ENCODE measurements at places on chromosomes 3 and 15.
A peak's percentile ranks its signal among the peaks of the same experiment; 100 is the strongest.

GRCh38 chr15:40471808-40472150, 995 bp downstream of the CHST14 start:
- DNase-seq = no peak

DNA sequence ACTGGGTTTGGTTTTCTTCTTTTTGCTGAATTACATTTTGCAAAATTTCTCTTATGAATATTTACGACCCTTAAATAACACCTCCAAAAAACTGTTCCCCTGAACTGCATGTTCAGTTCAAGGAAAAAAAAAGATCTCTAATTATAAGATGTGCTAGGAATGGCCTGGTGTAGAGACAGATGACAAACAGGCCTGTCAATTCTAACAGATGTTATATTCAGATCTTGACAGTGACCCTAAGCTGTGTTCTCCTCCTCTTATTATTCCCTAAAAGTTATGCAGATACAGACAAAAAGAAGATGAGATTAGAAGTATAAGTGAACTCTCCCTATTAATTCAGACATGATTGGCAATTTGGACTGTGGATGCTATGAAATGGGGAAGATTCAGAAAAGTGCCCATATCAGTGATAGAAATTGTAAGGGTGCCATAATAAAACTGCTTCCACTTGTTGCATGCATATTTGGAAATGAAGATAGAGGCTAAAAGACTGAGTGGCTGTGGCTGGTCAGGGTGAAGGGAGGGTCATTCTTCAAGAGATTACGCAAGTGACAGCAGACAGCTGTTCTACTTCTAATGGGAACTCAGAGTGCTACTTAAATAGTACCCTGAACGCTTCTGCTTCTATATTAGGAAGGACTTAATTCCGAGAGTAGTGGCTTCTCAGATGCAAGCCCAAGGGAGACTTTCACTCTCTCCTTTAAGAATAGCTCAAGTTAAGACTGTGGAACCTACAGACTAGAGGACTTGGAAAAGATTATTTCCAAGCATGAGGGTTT, 75.5 kb downstream of the ADAMTS9 start:
- no peak for DNase-seq

DNA sequence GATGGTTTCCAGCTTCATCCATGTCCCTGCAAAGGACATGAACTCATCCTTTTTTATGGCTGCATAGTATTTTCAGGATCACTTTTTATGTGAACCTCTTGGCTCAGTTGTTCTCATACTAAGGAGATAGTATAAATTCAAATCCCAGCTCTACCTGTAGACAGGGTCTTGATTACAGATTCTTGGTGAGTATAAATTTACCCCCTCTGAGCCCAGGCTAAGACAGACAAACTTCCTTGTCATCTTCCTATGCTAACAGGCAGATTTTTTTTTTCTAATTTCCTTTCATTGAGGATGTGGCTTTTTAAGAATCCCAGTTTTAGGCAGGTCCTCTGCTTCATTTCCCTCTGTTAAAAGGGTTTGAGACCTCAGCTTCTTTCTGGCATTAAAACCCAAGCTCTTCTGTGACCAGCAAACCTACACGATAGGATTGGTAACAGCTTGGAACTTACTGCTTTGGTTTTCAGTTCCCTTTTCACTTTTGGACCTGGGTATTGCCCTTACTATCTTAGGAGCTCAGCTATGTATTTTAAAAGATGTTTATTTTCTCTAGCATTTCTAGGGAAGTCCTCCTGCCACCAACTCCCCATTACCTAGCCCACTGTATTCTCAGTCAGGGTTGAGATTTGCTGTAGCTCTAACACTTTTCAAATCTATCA, 72.5 kb downstream of the VPS8 start:
- no peak for DNase-seq

- DNase-seq = no peak
These were observed 3.3 kb upstream of the ISLR start for GRCh38 chr15:74170071-74170844.

DNA sequence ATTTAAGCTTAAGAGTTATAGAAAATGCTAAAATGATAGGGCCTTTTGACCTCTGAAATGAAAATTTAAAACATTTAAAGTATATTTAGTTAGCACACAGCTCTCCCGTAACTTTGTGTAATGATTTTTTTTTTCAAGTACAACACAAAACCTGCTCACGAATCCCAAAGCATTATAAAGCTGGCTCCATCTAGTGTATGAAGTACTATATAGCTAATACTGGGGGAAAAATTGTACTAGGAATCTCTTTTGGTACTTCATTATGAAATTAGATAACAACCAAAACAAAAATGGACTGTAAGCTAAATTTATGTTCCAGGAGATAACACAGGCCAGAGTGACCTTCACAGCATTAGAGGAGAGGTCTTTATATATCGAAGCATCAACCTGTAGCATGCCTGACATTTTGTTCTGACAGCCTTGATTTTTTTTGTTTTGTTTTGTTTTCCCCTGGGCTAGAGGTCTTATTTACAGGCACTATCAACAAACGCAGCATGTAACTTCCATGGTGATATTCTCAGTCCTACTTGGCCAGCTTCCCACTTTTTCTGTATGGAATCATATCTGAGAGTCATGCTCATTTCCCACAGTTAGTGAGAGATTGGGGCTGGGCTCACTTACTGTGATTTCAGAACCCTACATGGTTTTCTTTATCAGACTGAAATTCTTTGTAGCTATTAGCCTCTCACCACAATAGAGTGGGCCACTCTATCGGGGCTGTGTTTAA, 116.3 kb downstream of the MITF start:
- no peak for DNase-seq

- DNase-seq = no peak
These were observed 257.4 kb downstream of the CGGBP1 start for GRCh38 chr3:87801409-87801808.

- no peak for DNase-seq
These were observed 158.9 kb upstream of the CADPS start for GRCh38 chr3:63034101-63034500.

DNA sequence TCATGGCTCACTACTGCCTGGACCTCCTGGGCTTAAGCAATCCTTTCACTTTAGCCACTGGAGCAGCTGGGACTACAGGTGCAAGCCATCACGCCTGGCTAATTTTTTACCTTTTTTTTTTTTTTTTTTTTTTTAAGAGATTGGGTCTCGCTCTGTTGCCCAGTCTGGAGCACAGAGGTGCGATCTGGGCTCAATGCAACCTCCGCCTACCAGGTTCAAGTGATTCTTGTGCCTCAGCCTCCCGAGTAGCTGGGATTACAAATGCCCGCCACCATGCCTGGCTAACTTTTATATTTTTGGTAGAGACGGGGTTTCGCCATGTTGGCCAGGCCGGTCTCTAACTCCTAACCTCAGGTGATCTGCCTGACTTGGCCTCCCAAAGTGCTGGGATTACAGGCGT, 50.7 kb upstream of the MELTF start:
- no peak for DNase-seq

DNA sequence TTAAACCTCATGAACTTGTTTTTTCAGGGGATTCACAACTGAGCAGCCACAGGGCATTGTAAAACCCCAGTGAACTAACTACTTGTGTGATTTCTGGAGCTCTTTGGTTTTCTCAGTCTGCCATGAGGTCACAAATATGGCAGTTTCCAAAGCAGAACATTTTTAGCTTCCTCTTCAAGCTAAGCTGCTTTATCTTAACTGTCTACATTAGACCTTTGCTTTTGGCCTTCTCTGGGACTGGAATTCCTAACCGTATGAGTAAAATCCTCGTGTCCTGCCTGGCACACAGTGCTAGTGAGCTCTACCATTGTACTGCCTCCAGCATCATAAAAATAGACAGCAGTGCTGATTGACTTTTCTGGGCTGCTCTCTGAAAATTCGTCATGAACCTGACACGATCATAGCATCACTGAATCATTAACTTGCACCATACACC, 22.1 kb downstream of the CDIN1 start:
- DNase-seq = no peak

DNA sequence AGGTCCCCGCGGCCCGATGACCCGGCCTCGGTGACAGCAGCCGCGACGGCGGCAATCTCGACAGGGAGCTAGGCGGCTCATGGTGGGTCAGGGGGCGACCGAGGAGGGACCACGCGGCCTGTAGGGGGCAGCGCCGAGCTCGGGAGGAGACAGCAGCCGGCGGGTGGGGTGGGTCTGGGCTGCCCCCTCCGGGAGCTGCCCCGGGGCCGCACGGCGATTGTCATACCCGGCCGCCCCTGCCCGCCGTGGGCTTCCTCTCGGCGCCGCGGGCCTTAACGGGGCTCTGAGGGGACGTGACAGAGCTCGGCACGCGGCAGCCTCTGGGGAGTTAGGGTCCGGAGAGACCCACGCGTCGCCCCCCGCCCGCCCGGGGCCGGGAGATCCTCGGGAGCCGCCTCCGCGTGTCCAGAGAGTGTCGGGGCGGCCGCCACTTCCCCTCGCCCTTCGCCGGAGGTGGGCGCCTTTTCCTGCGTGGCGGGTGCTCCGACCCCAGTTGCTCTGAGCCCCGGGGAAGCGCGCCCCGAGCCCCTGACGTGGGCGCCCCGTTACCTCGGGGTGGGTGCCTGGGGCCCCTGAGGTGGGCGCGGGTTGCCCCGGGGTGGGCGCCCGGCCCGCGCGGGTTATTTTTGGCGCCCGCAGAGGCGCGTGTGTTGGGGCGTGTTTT, 539 bp upstream of the PLCL2 start:
- DNase-seq = peak; percentile 58

DNA sequence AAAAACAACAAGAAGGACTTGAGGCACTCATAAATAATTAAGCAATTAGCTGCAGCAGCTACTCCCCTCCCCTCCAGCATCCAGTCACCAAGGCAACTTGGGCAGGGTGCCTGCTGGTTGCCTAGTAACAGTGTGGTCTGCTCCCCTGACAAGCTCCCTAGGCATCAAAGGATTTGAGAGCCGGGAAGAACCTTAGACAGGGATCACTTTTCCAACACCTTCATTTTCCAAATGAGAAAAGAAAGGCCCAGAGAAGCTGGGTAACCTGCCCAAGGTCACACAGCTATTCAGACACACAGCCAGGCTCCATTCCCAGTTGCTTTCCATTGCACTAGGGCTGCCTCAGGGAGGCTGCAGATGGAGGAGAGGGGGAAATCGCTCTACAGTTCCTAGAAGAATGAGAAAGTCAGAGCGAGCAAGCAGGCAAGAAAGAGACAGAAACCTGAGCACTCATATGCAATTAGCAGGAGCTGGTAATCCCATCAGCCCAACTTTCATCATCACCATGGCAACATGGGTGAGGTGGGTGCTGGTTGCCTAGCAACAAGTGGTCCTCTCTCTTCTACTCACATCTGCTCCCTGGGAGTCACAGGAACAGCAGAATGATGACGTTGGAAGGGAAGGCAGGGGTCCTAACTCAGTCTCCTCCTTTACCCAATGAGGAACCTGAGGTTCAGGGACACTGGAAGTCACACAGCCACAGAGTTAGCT, 3.6 kb upstream of the EIF4E3 start:
- DNase-seq = no peak

DNA sequence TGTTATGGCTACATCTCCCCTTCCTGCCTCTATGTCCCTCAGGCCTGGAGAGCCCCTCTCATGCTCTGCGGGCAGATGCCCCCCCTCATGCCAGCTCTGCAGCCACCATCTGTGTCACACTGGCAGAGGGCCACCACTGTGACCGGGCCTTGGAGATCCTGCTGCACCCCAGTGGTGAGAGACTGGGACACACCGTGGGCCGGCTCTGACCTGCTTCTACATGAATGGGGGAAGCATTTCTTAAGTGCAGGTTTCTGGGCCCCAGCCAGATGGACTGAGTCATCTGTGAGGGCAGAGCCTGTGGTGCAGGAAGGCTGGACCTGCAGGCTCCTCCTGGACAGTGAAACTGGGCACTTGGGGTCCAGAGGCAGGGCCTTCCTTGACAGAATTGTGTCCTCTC, 4.8 kb downstream of the VWA5B2 start:
- no peak for DNase-seq

- no peak for DNase-seq
These were observed 65.1 kb downstream of the HMCES start for GRCh38 chr3:129343643-129344360.

- no peak for DNase-seq
These were observed 123.6 kb upstream of the CD96 start for GRCh38 chr3:111418391-111418790.

- no peak for DNase-seq
These were observed 247.7 kb downstream of the PLCL2 start for GRCh38 chr3:17132286-17133115.

- no peak for DNase-seq
These were observed 145.9 kb downstream of the DNAJB8 start for GRCh38 chr3:128320551-128321340.

- DNase-seq = no peak
These were observed 9.5 kb downstream of the NECTIN3 start for GRCh38 chr3:111081008-111081545.

- DNase-seq = no peak
These were observed 2.5 kb upstream of the MTMR14 start for GRCh38 chr3:9646800-9647152.

DNA sequence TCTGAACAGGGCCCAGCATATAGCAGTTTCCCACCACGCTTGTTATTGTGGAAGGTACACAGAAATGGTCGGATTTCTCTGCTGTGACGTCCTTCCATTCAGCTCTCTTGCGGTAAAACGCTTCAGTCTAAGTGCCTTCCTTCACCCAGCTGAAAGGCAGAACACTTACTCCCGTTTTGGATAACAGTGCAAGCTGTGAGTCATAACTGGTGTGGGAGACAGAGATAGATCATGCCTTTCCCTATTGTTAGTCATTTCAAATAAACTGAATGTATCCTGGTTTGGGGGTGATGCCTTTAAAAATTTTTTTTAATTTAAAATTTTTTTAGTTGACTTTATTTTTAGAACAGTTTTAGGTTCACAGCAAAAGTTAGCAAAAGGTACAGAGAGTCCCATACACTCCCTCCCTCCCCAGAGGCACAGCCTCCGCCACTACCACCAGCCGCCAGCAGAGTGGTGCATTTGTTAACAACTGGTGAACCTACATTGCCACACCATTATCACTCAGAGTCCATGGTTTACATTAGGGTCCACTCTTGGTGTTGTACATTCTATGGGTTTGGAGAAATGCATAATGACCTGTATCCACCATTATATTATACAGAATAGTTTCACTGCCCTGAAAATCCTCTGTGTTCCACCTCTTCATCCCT, 94.9 kb upstream of the NSMCE3 start:
- DNase-seq = no peak

DNA sequence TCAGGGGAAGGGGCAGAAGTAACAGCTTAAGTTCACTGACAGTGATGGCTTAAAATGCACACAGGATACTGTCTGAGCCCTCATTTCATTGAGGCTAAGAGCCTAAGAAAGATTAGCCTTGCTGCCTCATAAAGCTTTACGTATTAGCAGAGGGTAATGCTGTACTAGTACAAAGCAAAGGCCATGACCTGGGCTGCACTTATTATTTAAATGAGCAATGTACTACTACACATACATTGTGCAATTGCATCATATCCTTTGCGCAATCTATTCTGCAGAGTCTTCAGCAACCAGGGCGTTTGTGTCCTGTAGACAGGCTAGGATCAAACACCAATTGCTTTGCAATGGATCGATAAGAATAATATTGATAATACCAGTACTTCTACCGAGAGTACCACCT, 221.8 kb downstream of the TPRG1 start:
- no peak for DNase-seq

GRCh38 chr3:16503191-16503776, 10.2 kb downstream of the RFTN1 start:
- DNase-seq = no peak

Measured in activated CD4-positive, CD25-positive, alpha-beta regulatory T cell (primary cell).